ENCODE measurements at places on chromosomes 2 and 18. TPM values are rescaled to one million over a fixed set of nuclear protein-coding genes. Genes with fewer than 3 reads are reported as not detected.

GRCh38 chr2:86831537-86831936 lies 30.1 kb downstream of the CD8B start:
- no peak for DNase-seq

DNA sequence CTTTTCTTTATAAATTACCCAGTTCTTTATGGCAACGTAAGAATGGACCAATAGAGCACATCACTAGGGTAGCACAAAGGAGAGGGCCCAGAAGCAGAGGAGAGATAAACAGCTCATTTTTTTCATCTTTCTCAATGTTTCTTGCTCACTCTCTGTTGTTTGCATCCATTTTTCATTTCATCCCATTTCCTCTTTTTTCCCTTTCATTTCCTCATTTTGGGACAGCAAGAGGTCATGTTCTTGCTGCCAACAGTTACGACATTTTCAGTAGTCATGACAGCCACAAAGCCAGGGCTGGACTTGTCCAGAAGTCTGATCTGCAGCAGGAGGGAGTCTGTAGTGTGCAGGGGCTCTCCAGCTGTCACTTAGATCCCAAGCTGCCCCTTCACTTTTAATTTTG lies 52.7 kb upstream of the CYP1B1 start:
- DNase-seq, result no peak

ADGRF3 gene
- polyA plus RNA-seq, result 0.47 TPM

SCLY gene
- 12.2 TPM for polyA plus RNA-seq

DNA sequence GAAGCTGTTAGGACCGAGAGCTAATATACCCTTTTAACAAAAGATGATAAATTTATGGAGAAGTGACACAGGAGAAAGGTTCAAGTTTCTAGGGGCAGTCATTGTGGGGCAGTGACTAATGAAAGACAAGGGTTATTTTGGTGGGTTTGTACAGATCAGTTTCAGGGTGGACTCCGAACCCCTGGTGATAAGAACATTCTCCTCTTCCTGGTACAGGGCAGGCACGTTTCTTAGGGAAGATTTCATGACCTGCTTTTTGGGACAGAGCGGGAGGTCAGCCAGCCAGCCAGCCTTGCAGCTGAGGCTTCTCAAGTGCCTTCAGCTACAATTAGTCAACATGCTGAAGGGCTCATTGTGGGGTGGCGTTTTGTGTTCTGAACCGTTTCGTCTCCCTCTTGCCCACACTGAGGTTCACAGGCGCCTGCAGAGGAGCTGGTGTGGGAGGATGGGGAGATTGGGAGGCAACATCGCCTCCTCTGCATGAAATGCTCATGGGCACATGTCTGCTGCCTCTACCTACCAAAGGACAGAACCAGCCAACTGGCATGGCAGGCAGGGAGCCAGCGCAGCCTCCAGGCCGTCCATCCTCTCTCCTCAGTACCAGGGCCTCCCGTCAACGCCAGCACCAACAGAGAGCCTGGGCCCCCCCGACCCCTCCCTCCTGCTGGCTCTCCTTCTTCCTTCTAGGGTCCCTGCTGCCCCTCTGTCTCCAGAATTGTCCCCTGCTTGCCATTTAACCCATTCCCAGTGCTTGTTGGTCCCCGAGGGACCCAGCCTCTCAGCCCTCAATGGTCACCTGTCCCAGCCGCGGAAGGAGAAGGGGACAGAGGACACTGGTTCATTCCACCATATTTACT lies 9.6 kb downstream of the CHMP1B start:
- DNase-seq, result no peak

- no peak for DNase-seq
These were observed 12.5 kb downstream of the BABAM2 start for GRCh38 chr2:27903018-27903417.

SRD5A2 gene
- polyA plus RNA-seq, result not detected

DNA sequence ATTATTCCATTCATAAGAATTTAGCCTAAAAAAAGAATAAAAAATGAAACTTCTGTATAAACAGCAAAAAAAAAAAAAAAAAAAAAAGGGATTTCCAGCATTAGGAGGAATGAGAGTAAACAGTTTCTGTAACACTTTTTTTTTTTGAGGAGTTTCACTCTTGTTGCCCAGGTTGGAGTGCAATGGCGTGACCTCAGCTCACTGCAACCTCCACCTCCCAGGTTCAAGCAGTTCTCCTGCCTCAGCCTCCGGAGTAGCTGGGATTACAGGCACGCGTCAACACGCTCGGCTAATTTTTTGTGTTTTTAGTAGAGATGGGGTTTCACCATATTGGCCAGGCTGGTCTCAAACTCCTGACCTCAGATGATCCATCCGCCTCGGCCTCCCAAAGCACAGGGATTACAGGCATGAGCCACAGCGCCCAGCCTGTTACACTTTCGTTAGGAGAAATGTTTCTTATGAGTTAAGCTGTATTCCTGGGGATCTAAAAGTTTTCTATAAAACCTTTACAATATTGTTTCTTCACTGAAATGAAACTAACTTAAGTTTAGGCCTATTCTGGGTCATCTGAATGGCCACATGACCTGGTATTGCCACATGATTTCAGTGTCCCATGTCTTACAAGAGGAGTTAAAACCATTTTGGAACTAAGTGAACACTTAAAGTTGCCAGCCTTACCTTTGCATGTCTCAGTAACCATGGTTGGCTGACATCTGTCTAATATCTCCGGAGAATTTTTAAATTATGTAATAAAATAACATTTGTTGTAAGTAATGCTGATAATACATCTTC lies 17.5 kb downstream of the SMAD2 start:
- no peak for DNase-seq

DNA sequence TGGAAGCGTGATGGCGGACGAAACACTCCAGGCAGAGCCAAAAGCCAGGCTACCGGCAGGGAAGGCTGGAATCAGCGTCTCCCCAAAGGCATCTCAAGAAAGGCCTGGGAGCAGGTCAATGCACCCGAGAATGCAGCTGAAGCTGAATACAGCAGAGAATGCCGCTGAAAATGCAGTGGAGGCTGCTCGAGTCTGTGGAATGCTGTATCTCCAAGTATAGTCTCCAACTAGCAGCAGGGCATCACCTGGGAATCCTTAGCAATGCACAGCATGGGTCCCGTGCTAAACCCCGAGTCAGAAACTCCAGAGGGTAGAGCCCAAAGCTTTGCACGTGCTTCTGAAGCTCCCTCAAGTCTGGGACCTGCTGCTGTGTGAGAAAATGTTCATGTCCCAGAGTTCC lies 191.1 kb upstream of the ALKAL2 start:
- no peak for DNase-seq

IL18RAP gene
- not detected for polyA plus RNA-seq

DNA sequence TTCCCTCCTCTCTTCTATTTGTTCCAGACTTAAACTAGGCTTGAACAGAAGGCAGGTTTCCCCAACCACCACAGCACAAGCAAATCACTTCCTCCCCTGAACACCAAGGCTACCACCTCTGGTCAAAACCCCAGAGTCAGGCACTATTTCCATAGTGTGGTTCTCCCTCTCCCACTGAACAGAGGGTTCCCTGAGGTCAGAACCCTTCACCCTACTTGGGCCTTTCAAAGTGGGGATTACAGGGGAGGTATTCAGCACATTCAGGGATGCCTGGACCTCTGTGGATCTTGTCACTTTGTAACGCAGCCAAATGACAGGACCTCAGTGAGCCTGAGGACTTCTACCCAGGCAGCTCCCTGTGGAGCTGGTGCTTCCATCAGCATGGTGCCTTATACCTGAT lies 88.7 kb downstream of the TNS1 start:
- DNase-seq, result no peak

GRCh38 chr2:8193686-8194615 lies 487.9 kb upstream of the ID2 start:
- DNase-seq, result no peak

GRCh38 chr2:30310955-30311354 lies 79.6 kb downstream of the LBH start:
- DNase-seq, result no peak

DNA sequence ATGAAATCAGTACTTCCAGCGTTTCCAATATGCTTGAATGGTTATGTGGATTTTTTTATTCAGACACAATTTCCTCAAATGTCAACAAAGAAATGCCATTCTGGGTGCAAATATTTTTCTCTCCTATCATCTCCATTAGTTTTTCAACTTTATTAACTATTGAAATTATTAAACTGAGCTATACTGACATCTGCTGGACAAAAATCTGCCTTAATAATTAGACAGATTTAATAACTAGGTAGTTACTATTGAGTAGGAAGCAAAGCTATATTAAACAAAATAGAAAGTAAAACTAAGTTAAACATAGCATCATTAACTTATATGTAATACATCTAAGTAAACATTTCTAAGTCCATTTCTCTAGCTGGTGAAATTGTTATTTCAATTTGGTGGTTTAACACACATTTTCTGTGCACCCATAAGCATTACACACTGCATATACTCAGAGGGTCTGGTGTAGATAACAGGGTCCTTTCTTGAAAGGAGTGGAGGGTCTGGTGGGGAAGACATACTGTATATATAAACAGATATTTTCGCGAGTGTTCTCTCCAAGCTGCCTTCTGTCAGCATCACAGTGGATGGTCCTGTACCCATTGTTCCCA lies 77.0 kb downstream of the LANCL1 start:
- DNase-seq, result no peak

- no peak for DNase-seq
These were observed 226.9 kb downstream of the TMEM163 start for GRCh38 chr2:134491771-134492441.

GRCh38 chr18:63016270-63016669 lies 300.9 kb downstream of the PHLPP1 start:
- peak; percentile 41 for DNase-seq

- peak; percentile 16 for DNase-seq
These were observed 21.0 kb upstream of the CABLES1 start for GRCh38 chr18:23114171-23114881.

- DNase-seq, result no peak
These were observed 116.4 kb downstream of the CHN1 start for GRCh38 chr2:174888646-174889271.

OTOS gene
- not detected for polyA plus RNA-seq

- no peak for DNase-seq
These were observed 68.7 kb downstream of the DNAJC10 start for GRCh38 chr2:182784777-182785176.

LIMS3 gene
- polyA plus RNA-seq, result 1.8 TPM

DNA sequence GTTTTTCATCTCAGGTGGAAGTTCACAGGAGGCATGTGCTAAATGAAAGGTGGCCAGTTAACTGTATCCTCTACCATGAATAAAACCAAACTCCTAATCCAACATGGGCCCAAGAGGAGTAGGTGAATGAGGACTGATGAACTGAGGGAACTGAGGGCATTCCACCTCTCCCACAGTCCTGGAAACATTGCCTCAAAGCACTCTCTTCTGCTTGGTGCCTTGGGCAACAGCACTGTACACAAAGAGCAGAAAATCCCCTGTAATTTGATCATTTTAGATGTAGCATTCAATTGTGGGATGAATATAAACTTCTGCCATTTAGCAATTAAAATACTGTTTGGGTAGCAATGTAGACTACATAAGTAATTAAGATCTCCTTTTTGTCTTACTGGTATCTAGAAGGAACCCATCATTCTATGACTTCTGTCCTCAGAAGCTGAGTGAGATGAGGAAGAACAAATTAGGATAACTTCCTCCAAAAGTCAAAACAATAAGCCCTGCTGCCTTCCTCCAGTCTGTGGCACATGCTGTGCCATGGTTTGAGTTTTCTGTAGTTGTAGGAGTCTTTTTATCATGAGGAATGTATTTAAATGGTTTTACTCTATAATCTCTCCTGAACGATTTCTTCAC lies 86.7 kb upstream of the ZEB2 start:
- DNase-seq, result no peak

DNA sequence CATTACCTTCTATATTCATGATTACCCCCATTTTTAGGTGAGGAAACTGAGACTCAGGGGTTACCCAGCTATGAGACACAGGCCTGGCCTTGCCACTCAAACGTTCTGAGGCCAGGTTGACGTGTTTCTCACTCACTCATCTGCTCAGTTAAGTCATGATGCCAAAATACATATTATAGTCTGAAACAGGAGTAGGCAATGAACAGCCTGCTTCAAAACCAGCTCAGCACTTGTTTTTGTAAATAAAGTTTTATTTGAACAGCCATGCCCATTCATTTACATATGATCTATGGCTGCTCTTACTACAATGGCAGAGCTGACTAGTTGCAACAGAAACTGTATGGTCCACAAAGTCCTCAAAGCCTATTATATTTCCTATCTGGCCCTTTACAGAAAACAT lies 74.1 kb upstream of the SMAD2 start:
- DNase-seq, result no peak

SPATA3 gene
- polyA plus RNA-seq, result not detected

DNA sequence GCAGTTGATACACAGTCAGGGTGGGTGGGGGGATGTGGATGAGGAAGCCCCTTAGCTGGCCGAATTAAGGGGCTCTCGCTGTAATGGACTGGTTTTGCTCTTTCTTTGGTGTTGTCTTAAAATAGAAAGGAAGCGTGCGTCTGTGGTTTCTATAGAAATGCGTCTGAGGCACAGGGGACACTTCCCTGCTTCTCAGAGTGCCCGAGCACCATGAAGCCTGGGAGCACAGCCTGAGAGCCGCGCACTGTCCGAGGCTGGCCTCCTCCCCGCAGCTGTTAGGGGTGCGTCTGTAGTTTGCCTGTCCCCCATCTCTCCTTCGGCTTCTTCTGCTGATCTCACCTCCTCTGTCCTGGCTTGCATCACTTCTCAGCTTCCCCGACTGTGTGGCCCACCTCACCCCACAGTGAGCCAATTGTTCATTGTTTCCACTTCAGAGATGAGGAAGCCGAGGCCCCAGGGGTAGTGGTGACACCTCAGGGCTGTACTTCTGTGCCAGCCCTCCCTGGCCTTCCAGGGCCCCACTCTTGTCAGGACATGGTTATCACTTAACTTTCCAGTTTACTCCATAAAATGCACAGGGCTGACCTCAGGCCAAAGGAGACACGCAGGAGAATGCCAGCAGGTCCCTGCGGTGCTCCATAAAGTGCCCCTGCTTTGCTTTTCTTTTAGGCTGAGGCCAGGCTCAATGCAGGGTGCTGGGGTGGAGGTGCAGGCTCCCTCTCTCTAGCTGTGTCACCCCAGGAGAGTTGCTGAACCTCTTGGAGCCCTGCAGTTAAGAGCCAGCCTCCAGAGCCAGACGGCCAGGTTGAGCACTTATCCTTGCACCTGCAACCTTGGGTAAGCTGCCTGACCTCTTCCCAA lies 210.6 kb downstream of the SEPTIN10 start:
- DNase-seq, result no peak

SLC19A3 gene
- not detected for polyA plus RNA-seq

CDH2 gene
- polyA plus RNA-seq, result 0.05 TPM

RGPD8 gene
- 3.6 TPM for polyA plus RNA-seq

YES1 gene
- polyA plus RNA-seq, result 0.66 TPM

MC5R gene
- not detected for polyA plus RNA-seq

GRCh38 chr2:1742681-1743395 lies 1.5 kb downstream of the PXDN start:
- DNase-seq, result no peak

DNA sequence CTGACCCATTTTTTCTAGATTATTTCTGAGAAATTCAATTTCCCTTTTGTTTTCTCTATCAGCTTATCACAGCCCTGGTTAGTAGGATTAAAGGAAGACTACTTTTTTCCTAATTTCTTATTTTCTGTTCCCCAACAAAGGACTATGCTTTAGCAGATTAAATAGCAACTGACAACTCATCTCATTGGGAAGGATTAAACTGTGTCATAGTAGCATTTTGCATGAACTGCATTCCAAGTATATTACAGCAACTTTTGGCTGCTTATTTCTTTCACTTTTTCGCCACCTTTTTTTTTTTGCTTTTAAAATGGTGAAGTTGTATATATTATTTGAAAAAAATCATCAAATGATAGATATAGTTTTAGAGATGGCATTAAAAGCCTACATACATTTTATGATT lies 570.3 kb downstream of the FBXO15 start:
- DNase-seq, result no peak

BCL11A gene
- 2.8 TPM for polyA plus RNA-seq

GDF7 gene
- 0.17 TPM for polyA plus RNA-seq

All from naive thymus-derived CD4-positive, alpha-beta T cell (primary cell).